Stimulated activated CD8-positive, alpha-beta memory T cell treated with anti-CD3 and anti-CD28 coated beads, Interleukin-15, amount 100 ng/mL, for 48 hours (primary cell): ENCODE measurements at places on chromosomes 16 and 17.

DNA sequence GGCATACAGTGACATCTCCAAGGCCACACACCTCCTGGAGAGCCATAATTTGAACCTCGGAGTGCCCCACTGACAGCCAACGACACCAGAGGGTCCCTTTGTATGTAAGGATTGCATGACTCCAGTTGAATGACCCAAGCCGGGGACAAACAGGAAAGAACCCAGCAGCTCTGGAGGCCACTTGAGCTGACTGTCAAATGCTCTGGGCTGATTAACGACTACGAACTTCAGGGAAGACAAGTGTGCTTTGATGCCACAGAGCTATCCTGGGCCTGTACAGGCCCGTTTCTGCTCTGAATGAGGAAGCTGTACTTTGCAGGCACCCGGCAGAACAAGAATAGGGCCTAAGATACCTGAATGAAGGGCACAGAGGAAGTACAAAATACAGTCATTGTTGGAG lies 404.6 kb downstream of the SLC39A11 start:
- DNase-seq: no peak

DNA sequence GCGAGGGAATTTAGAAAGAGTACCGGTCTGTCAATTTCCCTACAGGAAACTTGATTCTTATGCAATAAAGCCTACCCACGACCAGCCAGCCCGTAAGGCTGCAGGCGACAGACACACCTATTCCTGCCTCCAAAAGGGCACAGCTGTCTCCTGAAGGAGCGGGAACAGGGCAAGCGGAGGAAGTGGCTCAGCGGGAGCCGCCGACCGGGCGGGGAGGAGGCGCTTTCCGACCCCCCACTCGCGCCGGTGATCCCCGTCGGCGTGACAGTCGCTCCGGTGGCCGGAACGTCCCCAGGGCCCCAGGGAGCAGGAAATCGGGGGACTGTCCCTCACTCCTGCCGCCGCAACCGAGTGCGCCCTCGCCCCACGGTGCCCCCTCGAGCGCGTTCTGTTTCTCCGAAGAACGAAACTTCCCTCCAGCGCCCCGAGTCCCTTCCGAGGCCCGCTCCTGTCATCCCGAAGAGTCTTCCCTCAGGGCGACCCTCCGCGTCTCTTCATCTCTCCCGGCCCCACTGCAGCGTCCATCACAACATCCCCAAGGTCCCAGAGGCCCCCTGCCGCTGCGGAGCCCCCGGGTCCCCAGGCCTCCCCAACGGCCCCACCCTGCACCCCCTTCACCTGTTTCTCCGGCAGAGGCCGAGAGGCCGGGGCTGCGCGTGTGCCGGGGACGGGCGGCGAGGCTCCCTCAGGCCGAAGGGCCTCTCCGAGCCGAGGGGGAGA lies 421 bp downstream of the STAT3 start:
- peak; percentile 21 for DNase-seq

DNA sequence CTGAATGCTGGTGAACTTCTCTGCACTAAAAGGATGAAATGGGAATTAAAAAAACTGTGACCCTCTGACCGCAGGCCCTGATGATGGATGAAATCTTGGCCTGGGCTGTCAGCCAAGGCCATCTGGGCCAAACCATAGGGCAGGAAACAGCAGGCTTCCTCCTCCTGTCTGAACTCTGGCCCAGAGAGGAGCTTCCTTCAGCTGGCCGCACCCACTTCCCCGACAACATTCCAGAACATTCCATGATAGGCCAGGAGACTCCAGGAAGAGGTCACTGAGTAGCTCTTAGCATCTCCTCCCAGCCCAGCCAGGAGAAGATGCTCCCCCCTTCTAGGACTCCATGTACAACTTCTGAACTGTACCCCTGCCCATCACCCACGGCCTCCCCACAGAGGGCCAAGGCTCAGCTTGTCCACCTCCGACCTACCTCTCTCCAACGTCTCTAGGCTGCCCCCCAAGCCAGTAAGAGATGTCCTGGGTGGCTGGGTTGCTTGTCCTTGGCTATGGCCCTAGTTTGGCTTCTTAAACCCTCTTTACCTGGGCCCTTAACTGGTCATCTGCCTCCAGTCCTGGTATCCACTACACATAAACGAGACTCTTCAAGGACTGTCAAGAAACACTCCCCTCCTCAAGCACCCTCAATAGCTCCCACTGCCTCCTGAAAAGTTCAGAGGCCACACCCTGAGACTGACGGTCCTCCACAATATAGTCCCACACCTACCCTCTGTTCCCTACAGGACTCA lies 1.7 kb downstream of the RPH3AL start:
- DNase-seq: no peak

- DNase-seq: no peak
These were observed 654 bp downstream of the WFDC1 start for GRCh38 chr16:84295203-84295860.

DNA sequence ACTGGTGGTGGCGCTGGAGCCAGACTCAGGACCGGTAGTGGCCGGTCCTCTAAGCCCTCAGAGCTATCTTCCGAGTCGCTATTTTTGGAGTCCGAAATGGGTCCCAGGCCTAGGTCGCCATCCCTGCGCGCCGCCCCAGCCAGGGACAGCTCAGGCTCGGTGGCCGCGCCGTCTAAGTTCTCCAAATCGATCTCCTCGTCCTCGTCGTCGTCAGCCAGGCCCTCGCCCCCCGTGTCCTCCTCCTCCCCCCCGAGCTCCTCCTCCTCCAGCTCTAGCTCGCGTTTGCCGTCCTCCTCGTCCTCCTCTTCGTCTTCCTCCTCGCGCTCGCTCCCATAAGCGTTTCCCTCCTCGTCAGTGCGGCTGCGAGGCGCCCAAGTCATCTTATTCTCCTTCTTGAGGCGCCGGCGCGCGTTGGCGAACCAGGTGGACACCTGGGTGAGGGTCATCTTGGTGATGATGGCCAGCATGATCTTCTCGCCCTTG lies 1.6 kb downstream of the IRX3 start:
- DNase-seq: no peak
